ENCODE measurements at places on chromosomes 4 and X.

DNA sequence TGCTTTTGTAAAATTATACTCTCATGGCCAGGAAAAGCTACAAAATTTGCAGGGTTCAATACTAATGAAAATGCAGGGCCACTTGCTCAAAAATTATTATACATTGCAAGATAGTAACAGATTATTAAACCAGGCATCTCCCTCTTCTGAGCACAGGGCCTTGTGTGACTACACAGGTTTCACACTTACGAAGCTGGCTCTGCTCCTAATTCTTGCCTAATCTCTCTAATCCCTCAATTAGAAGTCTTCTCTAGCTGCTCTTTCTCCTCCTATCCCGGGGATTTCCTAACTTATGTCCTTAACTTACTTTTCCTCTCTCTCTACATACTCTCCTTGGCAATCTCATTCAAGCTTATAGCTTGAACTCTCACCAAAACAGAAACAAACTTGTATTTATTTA lies 168.3 kb downstream of the AREG start:
- no peak for DNase-seq

GRCh38 chrX:48472851-48473703 lies 2.9 kb upstream of the FTSJ1 start:
- DNase-seq, result no peak

- no peak for DNase-seq
Measured at GRCh38 chr4:153900426-153900825, 111.5 kb upstream of the SFRP2 start.

DNA sequence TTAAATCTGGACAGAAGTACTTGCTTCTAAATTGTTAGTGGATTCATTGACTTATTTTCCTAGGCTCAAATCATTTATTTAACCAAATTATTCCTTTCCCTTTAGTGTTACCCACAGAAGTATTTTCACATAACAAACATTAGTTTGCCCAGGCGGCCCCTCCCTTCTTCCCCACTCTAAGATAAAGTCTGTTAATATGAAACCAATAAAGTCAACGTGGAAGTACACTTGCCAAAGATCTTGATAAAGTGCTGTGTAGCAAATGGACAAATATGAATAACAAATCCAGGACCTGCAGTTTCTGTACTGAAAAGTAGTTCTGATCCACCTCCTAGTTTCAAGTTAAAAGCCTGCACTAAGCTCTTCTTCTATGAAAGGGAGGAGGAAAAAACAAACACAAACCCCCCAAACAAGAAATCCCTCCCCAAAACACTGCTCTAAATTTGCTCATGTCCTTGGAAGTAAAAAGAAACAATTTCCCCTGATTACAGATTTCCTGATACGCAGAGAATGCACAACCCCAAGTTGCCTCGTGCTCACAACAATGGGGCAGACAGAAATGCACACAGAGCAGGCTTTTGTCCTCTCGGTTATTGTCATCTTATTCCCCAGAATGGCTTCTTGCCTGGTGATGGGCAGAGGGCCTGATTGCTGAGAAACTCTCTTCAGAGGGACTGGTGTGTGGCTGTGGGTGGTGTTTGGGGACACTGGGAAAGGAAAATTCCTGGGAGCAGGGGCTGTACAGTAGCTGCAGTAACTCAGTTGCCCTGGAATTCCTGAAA lies 23.2 kb downstream of the TMSB4X start:
- DNase-seq, result peak; percentile 32

DNA sequence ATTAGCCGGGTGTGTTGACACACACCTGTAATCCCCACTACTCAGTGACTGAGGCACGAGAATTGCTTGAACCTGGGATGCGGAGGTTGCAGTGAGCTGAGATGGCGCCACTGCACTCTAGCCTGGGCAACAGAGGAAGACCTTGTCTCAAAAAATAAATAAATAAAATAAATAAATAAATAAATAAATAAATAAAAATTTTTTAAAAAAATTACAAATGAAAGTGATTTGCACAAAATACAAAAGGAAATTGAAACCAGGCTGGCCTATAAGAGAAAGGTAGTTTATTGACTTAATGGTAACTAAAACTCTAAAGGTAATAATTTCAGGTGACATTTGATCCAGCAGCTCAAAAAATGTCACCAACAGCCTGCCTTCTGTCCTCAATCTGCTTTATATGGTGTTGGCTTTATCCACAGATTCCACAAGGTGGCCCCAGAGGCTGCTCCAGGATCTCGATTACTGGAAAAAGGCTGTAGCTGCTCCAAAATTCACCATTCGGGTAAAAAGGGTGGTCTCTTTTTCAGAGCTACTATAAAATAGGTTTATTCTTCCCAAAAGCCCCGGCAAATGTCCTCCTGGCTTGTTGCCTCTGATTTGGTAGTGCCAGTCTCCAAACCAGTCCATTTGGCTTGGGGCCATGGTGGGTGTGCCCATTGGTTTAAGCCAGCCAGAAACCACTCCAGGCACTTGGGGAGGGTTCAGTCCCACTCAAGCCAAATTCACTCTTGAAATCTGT lies 61.4 kb upstream of the TRIM2 start:
- DNase-seq, result peak; percentile 72

DNA sequence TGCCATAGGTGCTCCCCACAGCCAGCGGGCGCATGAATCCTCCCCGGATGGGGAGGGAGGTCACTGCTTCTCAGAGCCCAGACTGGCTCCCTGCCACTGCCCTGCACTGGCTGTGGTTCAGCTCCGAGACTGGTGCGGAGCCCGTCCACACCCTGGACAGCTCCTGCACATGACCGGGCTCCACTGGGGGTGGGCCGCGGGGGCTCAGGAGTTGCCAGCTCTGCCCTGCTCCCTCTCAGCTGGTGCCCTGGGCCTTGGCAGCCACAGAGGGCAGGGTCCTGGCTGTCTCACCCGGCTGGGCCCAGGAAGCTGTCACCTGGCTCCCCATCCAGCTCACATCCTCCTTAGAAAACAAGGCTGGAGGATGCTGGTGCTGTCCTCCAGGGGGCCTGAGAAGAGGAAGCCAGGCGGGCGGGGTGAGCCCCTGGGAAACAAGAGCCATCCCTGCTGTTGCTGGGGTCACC lies 64.9 kb upstream of the ADRA2C start:
- no peak for DNase-seq

DNA sequence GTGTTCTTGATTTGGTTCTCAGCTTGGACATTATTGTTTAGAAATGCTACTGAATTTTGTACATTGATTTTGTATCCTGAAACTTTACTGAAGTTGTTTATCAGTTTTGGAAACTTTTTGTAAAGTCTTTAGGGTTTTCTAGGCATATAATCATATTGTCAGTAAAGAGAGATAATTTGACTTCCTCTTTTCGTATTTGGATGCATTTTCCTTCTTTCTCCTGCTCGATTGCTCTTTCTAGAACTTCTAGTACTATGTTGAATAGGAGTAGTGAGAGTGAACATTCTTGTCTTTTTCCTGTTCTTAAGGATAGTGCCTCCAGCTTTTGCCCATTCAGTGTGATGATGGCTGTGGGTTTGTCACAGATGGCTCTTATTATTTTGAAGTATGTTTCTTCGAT lies 24.1 kb downstream of the TMPRSS11A start:
- no peak for DNase-seq

DNA sequence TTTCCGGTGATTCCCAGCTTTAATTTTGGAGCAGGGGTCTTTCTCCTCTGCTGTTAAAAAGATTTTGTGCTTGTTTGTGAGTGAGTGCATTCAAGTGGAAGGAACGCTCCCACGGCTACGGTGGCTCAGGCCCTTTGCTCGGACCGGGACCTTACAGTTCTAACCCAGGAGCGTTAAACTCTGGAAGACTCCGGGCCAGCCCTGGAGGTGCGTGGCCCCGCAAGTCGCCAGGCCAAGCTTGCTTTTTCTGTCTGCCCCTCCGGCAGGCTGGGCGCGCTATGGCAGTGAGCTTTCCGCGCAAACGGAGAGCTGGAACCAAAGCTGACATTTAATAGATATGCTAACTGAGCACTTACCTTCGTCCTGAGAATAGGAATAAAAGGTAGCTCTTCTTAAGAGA lies 18.3 kb upstream of the PITX2 start:
- DNase-seq, result no peak

GRCh38 chrX:10574663-10575062 lies 45.7 kb downstream of the MID1 start:
- no peak for DNase-seq

DNA sequence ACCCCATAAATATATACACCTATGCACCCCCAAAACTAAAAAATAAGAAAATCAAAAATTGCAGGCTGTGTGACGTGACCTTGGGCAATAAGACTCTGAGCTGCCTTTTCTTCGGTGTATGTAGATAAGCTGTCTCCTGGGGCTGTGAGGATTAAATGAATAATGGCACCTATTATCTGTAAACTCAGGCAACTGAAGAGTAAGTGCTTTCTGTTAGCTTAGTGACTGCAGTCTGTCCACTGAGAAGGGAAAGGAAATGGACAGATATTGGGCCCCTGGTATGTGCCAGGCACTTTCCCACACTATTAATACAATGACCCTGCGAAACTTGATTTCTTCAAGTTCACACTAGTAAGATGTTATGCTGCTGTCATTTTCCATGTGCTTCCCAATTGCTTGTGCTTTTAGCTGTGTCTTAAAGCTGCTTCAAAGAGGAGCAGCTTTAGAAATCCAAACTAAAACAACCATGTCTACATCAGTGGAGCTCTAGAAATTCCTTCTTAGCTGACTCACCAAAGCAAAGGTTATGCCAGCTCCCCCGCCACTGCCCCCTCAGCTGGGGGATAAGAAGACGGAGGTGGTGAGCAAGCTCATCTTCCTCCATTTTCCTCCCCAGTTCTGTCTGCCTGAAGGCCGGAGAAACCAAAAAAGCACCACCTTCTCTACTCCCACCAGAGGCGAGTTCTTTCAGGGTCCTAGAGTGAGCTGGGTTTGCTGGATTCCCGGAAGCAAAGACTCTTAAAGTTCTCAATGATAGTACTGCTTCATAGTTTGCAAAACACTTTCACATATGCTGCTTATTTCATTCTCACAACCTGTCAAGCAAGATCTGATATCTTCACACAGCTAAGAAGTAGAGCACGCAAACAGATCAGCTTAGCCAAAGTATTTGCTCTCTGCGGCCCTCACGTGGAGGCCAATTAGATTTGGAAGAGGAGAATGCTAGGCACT lies 8.8 kb upstream of the DGAT2L6 start:
- DNase-seq, result peak; percentile 7

GRCh38 chrX:46788902-46789301 lies 30.0 kb upstream of the SLC9A7 start:
- DNase-seq, result no peak

DNA sequence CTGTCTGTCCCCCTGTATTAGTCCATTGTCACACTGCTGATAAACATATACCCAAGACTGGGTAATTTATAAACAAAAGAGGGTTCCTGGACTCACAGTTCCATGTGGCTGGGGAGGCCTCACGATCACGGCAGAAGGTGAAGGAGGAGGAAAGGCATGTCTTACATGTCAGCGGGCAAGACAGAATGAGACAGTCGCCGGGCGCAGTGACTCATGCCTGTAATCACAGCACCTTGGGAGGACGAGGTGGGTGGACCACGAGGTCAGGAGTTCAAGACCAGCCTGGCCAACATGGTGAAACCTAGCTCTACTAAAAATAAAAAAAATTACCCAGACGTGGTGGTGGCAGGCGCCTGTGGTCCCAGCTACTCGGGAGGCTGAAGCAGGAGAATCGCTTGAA lies 24.7 kb downstream of the IL3RA start:
- DNase-seq, result no peak

- no peak for DNase-seq
Measured at GRCh38 chr4:108080747-108081146, 88.0 kb downstream of the LEF1 start.

- DNase-seq, result no peak
Measured at GRCh38 chr4:173018446-173018845, 150.2 kb upstream of the GALNT7 start.

DNA sequence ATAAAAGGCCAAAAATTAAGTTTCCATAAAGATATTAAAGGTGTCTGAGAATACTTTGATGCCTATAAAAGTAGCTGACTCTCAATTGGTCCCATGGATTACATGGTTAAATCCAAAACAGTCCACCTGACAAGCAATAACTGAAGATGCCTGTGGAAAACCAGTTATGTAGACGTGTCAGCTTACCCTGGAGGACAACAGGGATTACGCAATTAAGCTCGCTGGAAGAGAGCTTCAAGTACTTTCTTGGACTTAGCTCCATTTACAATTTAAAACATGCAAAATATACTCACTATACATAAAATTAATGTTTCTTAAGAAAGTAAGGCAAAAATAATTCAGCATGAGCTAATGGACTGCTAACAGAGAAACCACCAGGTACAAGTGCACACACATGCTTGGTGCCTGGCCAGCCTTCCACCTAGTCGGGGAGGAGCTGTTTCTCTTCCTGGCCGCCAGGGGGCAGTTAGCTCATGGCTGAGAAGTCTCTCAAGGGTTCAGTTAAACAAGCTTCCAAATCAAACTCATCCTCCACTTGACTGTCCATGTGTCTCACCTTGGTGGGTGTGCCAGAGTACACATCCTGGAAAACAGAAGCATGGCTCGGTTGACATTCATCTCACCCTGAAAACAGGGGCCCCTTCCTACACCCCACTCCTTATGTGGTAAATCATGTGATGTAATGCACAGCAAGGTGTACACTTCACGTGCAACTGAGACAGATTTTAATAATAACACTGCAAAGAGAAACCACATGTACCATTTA lies 9.2 kb upstream of the FAM53A start:
- peak; percentile 16 for DNase-seq

DNA sequence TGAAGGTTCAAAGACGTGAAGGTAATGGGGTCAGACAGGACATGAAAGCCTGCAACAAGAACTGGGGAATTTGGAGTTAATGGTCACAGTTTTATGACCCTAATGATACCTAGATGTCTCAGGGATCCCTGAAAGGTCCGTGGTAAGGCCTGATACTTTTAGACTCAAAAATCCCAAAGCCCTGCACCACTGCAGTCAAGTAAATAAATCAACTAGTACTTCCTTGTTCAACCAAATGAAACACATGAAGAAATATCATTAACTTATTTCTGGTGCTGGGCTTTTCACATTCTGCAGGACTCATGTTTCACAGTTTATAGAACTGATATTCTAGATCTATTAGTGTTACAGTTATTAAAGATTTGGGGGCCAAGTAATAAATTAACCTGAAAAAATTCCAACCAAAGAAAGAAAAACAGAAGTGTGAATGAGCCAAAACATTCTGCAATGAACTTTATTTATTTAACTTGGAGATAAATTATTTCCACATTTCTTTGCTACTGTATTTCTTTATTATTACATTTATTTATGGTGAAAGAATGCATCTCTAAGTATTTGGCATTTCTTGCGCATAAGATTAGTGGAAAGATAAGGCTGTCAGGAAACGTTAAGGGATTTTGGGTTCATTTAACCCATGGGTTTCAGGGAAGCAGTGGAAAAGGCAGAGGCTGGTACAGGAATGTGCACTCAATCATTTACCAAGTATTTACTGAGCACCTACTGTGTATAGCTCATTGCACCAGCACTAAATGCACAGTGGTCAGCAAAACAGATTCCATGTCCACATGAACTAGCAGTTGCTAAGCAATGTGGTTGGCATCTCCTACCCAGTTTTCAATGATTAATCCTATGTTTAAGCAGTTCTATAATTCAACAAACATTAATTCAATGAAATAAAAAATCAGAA lies 8.7 kb downstream of the WDFY3 start:
- DNase-seq, result no peak

DNA sequence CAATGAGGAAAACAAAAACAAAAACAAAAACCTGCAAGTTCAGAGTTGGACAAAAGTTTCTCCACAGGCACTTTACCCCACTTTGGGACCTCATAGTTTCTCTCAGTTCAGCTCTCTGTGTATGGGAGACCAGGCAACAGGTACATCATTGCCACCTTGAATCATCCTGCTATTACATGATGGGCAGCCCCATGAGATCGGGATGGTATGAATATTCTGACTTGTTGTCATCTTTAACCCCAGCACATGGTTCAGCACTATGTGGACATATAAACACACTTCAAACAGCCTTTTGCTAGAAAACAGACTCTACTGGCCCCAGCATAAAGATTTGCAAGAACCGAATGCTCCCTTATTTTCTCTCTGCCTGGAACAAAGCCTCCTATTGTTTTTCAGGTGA lies 176.9 kb upstream of the SCML1 start:
- DNase-seq, result no peak
